ENCODE measurements at places on chromosomes 7 and 10.

DNA sequence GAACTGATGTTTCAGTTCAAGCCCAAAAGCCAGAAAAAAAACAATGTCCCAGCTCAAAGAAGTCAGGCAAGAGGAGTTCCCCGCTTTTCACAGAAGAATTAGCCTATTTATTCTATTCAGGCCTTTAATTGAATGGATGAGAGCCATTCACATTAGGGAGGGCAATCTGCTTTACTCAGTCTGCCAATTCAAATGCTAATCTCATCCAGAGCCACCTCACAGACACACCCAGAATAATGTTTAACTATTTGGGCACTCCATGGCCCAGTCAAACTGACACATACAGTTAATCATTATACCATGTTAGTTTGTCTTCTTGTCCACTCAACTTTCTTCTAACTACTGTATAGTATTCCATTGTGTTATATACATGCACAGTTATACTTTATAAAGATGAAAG lies 2.6 kb upstream of the NPSR1 start:
- DNase-seq = no peak

GRCh38 chr10:57314046-57314445 lies 953.0 kb upstream of the ZWINT start:
- DNase-seq = no peak

DNA sequence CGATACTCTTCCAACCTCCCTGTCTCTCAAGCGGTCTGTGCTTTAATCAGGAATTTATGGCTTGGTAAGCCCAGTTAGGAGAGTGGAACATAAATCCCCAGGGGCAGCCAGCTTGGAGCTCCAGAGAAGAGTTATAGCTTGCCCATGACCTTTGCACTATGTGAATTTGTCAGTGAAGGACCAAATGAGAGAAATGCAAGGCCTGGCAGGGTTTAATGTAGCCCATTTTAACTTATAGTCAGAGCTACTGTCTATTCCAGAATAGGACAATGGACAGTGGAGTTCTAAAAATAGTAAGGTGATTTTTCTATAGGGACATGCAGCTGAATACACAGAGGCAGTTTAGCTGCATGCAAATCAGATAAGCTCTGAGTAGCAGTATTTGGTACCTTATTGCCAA lies 142.6 kb upstream of the CAV2 start:
- no peak for DNase-seq

GRCh38 chr7:74178632-74179031 lies 4.5 kb downstream of the EIF4H start:
- no peak for DNase-seq

- no peak for DNase-seq
Observed at GRCh38 chr7:1136841-1137516, 23.0 kb downstream of the ZFAND2A start.

- DNase-seq = no peak
Observed at GRCh38 chr10:75013522-75013921, 97.9 kb upstream of the SAMD8 start.

DNA sequence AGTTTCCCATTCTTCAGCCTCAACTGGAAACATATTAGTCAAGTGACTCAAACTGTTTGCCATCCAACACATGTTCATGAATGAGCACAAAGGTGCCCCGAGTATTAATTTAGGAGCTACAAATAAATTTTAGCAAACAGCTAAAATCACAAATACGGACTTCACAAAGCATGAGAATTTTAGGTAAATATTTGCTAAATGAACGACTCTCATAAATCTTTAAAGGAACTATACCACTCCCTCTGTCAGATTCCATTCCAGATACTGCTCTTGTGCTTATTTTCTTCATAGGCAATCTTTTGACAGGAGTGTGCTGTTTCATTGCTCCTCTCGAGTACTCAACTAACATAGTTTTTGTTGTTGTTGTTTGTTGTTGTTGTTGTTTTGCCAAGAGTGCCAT lies 330.9 kb downstream of the PARD3 start:
- DNase-seq = no peak

DNA sequence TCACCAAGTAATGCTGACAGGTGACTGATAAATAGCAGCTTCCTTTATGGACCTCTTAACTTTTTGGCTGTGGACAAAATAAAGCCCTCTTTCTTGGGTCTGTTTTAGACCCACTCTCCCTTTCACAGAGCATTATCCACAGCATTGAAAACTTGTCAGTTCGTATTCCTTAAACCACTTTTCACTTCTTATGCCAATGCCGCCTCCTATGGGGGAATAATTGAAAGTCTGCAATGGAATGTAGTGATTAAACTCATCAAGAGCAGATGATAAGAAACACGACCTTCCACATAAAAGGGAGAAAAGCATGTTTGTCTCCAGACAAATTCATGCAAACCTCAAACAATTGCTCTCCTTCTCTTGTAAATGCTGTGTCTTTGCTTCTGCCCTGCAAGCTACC lies 153.4 kb downstream of the SORCS1 start:
- no peak for DNase-seq

DNA sequence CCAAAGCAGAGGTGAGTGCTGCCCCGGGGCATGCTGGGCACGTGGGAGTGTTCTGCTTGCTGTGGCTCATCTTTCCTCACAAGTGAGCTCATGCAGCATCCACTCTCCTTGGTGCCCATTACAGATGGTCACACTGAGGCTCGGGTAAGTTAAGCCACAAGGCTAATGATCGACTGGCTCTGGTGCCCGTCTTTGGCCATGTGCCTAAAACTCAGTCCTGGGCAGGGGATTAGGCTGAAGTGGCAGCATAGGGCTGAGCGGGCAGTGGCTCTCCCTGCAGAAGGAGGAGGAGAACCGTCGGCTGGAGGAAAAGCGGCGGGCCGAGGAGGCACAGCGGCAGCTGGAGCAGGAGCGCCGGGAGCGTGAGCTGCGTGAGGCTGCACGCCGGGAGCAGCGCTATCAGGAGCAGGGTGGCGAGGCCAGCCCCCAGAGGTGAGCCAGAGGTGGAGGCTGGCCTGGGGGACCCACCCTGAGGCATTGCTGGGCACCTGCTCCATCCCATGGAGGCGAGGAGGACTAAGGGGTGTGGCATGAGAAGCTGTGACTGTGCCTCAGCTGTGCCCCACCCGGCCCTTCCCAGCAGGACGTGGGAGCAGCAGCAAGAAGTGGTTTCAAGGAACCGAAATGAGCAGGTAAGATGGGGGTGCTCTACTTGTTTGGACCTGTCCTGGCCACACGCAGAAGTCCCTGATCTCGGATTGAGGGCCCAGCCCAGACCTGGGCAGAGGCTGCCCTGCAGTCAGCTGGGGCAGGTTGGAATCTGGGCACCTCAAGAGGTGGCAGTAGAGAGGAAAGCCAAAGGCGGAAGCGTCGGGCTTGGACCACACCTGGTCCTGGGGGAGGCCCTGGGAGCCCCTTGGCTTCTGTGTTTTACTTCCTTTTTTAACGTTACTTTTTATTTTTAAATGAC lies 7.3 kb downstream of the PGAM2 start:
- DNase-seq = no peak

DNA sequence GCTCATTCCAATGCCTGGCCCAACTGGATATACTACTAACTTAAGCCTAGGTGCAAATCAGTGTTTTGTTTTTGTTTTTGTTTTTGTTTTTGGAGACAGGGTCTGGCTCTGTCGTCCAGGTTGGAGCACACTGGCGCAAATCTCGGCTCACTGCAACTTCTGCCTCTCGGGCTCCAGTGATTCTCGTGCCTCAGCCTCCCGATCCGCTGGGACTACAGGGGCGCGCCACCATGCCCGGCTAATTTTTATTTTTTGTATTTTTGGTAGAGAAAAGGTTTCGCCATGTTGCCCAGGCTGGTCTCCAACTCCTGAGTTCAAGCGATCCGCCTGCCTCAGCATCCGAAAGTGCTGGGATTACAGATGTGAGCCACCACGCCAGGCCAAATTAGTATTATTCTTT lies 1.6 kb downstream of the PPP3CB start:
- no peak for DNase-seq
